Mesothelial cell of epicardium (in vitro differentiated cells): ENCODE measurements at places on chromosomes 4 and X.

GRCh38 chr4:111632641-111633151 lies 512.6 kb upstream of the FAM241A start:
- DNase-seq: no peak

DNA sequence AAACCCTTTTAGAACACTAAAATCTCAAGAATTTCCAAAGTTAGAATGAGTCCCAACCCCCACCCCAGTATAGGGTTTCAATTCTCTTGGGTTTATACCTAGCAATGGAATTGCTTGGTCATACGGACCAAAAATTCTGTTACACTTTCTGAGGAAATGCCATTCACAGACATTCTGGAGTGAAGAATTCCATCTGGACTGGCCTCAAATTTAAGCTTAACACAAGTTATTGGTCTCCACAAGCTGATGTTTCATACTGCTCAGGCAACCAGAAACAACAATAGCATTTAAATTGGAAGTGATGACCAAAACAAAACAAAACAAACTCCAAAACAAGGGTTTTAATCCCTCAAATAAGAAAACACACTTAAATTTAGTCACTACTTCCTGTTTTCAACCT lies 51.1 kb downstream of the GPC4 start:
- no peak for DNase-seq

- no peak for DNase-seq
These were observed 48.8 kb downstream of the PCGF3 start for GRCh38 chr4:754221-755120.

- no peak for DNase-seq
These were observed 709.8 kb upstream of the HS3ST1 start for GRCh38 chr4:12138488-12138887.

DNA sequence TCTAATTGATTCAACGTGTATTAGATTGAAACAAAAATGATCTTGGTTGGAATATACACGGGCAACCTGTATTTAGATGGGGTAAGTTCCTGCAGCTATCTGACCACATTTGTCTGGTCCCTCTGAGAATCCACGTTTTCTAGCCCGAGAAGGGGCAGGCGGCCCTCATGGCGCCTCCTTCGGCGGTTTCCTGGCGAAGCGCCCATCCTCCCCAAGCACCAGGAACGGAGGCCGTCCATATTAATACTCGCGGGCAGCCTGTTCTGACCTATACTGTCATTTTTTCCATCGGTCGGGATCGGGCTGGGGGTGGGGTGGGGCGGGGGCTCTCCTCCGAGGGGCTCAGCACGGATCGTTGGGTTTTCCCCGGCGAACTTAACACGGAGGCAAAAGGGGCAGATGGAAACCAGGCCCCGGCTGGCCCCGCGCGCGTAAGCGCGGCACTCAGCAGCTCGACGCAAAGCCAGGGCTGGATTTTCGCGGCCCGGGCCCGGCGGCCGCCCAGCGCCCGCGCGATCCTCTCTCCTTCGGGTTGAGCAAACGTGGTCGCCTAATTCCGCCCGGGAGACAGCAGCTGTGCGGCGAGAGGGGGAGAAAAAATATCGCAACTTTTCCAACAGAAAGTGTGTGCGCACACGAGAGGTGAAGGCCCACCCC lies 77.2 kb upstream of the BCOR start:
- DNase-seq: no peak

GRCh38 chrX:32183066-32183465 lies 1028.3 kb downstream of the DMD start:
- no peak for DNase-seq

GRCh38 chrX:31500921-31501320 lies 429.1 kb upstream of the FTHL17 start:
- no peak for DNase-seq

DNA sequence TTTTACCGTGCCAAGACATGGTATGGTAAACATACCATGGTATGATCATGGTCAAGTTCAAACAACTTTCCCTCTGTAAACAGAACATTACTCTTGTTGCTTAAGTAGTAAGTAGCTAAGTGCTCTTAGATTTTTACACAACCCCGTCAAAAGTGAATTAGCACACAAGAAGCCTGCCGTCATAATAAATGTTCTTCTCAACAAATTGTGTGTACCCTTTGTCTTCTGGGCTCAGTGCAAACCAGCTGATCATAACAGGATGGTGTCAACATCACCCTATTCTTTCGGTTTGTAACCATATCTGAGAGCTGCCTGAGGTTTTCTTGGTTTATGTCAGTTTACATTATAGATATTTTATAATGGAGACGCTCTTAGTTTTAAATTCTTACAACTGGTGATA lies 28.8 kb downstream of the MSL3 start:
- DNase-seq: no peak
